ENCODE measurements at places on chromosomes 12 and 14. TPM values are rescaled to one million over a fixed set of nuclear protein-coding genes. Genes with fewer than 3 reads are reported as not detected.
A peak's percentile ranks its signal among the peaks of the same experiment; 100 is the strongest.

GRCh38 chr12:124938108-124938507 is 23.7 kb upstream of the UBC start:
- no peak overlapping the region for H3K4me3 ChIP-seq
- H3K4me1 ChIP-seq, result peaks cover 4% of the 10 kb centered on the region
- no peak for DNase-seq
- H3K36me3 ChIP-seq, result no peaks in the 10 kb centered on the region
- H3K27me3 ChIP-seq, result no peaks in the 10 kb centered on the region
- no peak overlapping the region for H3K27ac ChIP-seq

PAX9 gene
- 0.28 TPM for total RNA-seq

NR4A1 gene
- 7.6 TPM for total RNA-seq

AICDA gene
- not detected for total RNA-seq

DNA sequence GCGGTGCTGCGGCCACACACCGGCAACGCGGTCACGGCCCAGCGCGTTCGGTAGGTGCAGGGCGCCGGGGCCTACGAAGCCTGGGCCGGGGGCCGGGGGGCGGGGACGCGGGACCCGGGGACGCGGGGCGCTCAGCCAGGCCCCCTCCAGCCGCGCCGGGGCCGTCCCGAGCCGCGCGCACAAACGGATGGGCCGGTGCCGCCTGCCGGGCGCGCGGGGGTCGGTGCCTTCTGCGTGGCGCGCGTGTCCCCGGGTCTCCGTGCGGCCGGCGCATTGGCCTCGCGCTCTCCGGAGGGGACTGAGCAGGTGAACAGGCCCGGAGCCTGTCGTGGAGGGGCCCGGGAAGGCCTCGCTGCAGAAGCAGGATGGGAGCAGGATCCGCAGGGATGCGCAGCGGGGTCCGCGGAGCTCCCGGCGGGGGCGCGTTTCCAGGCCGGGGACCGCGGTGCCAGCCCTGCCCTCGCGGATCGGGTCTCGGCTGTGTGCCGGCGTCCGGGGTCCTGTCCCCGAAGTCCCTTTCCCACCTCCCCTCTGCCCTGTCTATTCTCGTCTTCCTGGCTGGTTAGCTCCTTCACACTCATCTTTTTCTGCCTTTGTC is 421 bp downstream of the GLT1D1 start:
- peaks cover 3% of the 10 kb centered on the region for H3K4me1 ChIP-seq
- no peaks in the 10 kb centered on the region for H3K36me3 ChIP-seq
- H3K27ac ChIP-seq, result no peak overlapping the region
- DNase-seq, result peak; percentile 78

DNA sequence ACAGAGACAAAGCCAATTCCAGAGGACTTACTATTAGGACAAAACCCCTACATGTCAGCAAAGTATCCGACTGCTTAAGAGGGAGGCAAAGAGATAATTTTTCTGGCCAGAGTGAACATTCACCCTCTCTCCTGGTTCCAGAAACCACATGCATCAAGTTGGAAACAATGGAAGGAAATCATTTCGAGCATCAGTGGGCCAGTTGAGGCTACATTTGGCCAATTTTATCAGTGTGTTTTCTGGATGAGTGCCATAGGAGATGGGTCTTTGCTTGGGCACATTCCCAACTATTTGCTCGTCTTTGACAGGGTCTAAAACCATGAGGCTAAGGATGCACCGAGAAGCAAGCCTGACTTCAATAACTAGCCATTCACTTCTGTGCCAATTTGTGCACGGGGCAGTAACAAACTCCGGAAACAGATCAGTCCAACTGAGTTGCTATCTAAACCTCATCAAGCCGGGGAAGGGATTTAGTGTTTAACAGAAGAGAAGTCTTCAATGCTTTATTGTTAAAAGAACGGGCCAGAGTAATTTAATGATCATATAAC is 17.4 kb downstream of the EGLN3 start:
- peaks cover 34% of the 10 kb centered on the region for H3K4me1 ChIP-seq
- H3K36me3 ChIP-seq, result peaks cover 2% of the 10 kb centered on the region
- no peak overlapping the region for H3K4me3 ChIP-seq
- H3K27me3 ChIP-seq, result no peaks in the 10 kb centered on the region

DNA sequence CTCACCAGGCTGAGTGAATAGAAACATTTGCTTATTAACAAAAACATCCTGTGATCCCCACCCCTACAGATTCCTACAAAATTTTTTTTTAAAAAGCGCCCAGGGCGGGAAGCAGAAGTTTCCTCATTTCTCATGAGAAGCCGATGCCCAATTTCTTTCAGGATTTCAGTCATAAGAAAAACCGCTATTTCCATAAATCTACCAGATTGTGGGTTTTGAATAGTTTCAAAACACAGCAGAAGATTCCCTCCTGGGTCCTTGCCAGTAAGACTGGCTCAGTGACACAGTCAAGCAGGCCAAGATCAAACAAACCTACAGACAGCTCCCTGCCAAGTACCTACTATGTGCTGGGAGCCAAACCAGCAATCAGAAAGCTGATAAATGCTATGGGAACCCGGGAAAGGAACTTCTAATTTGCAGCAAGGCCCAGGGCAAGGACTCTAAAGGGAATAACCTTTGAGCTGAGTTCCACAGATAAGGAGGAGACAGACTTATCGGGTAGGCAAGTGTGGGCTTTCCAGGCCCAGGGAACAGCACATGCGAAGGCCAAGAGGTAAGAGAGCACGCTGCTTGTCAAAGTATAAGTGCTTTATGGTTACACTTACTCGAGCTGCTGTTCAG is 68.7 kb downstream of the CCDC88C start:
- no peaks in the 10 kb centered on the region for H3K4me1 ChIP-seq
- DNase-seq, result no peak
- peaks cover 4% of the 10 kb centered on the region for H3K27me3 ChIP-seq

DNA sequence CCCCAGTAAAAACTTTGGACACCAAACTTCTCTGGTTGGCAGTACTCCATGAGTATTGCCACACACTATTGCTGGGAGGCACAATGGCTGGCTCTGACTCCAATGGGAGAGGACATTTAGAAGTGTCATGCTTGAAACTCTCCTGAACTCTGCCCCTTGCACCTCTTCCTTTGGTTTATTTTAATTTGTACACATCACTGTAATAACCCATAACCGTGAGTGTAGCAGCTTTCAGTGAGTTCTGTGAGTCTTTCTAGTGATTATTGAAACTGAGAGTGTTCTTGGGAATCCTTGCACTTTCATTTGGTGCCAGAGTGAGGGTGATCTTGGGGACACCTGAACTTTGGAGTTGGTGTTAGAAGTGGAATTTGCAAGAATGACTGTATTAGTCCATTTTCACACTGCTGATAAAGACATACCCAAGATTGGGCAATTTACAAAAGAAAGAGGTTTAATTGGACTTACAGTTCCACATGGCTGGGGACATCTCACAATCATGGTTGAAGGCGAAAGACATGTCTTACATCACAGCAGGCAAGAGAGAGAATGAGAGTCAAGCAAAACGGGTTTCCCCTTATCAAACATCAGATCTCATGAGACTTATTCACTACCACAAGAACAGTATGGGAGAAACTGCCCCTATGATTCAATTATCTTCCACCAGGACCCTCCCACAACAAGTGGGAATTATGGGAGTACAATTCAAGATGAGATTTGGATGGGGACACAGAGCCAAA is 41.3 kb upstream of the CEP83 start:
- H3K27ac ChIP-seq, result no peak overlapping the region
- H3K4me1 ChIP-seq, result no peaks in the 10 kb centered on the region
- no peak overlapping the region for H3K4me3 ChIP-seq
- H3K36me3 ChIP-seq, result no peaks in the 10 kb centered on the region

DNA sequence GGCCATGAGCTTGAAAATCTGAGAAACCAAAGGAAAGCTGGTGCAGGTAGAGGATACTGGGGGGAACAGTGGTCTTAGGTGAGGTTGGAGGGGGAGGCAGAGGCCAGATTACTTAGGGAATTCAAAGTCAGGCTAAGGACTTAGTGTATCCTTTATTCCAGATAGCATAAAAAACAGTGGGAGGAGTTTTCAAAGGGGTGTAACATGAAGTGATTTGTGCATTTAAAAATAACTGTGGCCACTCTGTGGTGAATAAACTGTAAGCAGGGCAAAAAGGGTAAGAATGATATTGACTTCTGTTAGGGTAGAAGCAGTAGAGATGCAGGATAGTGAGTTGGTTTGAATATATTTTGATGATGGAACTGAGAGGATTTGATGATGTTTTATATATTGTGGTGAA is 313.2 kb downstream of the EMP1 start:
- no peak overlapping the region for H3K4me3 ChIP-seq
- no peak for DNase-seq
- no peaks in the 10 kb centered on the region for H3K36me3 ChIP-seq
- no peaks in the 10 kb centered on the region for H3K27me3 ChIP-seq
- no peaks in the 10 kb centered on the region for H3K4me1 ChIP-seq
- no peak overlapping the region for H3K27ac ChIP-seq

- no peak for DNase-seq
- peaks cover 4% of the 10 kb centered on the region for H3K36me3 ChIP-seq
- no peaks in the 10 kb centered on the region for H3K27me3 ChIP-seq
- peaks cover 5% of the 10 kb centered on the region for H3K4me1 ChIP-seq
- no peak overlapping the region for H3K27ac ChIP-seq
Measured at GRCh38 chr12:67451206-67451605, 182.0 kb downstream of the CAND1 start.

CCDC60 gene
- total RNA-seq, result not detected

- peaks cover 2% of the 10 kb centered on the region for H3K36me3 ChIP-seq
- H3K27ac ChIP-seq, result no peak overlapping the region
- no peak overlapping the region for H3K4me3 ChIP-seq
- H3K4me1 ChIP-seq, result peaks cover 6% of the 10 kb centered on the region
- H3K27me3 ChIP-seq, result peaks cover 15% of the 10 kb centered on the region
- DNase-seq, result no peak
Measured at GRCh38 chr14:90451443-90451842, 54.6 kb downstream of the CALM1 start.

CLEC6A gene
- not detected for total RNA-seq

- peak overlapping the region; percentile 91 for H3K27ac ChIP-seq
- no peak overlapping the region for H3K4me3 ChIP-seq
- peaks cover 34% of the 10 kb centered on the region for H3K4me1 ChIP-seq
- DNase-seq, result no peak
- no peaks in the 10 kb centered on the region for H3K27me3 ChIP-seq
- peaks cover 36% of the 10 kb centered on the region for H3K36me3 ChIP-seq
Measured at GRCh38 chr12:11885261-11886038, 185.3 kb upstream of the BCL2L14 start.

LALBA gene
- not detected for total RNA-seq

HOTAIR gene
- total RNA-seq, result not detected

DNA sequence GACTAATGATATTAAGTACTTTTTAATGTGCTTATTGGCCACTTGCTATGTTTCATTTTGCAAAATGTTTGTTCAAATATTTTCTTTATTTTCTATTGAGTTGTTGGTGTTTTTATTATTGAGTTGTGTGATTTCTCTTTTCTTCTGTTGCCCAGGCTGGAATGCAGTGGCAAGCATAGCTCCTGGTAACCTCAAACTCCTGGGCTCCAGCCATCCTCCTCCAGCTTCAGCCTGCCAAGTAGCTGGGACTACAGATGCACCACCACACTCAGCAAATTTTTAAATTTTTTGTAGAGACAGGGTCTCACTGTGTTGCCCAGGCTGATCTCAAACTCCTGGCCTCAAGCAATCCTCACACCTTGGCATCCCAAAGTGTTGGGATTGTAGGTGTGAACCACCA is 199.2 kb downstream of the NOVA1 start:
- H3K4me3 ChIP-seq, result no peak overlapping the region
- no peak for DNase-seq
- H3K27ac ChIP-seq, result no peak overlapping the region
- no peaks in the 10 kb centered on the region for H3K36me3 ChIP-seq
- peaks cover 2% of the 10 kb centered on the region for H3K27me3 ChIP-seq
- H3K4me1 ChIP-seq, result no peaks in the 10 kb centered on the region

TRAF3 gene
- total RNA-seq, result 18.4 TPM
